ENCODE measurements at places on chromosomes 6 and 20.

- no peak for DNase-seq
Measured at GRCh38 chr6:161686655-161687054, 412.8 kb upstream of the AGPAT4 start.

- peak; percentile 70 for DNase-seq
Measured at GRCh38 chr6:75204959-75205775, 686 bp downstream of the COL12A1 start.

DNA sequence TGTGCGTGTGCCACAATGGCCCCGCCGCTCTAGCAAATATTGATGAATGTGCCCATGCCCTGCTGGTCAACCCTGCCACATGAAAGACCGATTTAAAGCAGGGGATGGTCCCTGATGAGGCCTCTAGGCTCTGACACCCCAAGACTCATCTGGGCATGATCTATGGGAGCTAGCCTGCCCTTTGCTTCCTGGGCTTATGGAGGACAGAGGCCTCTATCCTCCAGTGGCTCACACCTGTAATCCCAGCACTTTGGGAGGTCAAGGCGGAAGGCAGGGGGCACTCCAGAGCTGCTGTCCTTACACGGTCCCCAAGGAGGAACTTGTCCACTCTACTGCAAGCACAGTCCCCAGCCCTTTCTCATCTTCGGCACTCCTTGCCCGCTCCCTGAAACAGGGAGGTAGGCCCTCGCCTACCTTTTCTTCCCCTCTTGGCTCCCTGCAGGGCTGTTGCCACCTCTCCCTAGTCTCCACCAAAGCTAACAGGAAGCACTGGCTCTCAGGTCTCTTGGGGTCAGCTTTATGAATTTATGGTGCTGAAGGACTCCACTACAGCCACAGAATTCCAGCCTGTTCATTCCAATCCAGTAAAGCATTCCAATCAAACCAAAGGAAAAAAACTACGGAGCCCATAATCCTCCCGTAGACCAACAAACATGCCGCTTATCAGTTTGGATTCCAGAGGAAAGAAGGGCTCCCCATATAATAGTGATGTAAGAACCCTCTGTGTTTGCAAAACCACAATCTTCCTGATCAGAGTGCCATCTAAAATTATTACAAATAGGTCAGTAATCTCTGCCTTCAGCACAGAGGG is 48.7 kb upstream of the FOXQ1 start:
- no peak for DNase-seq

DNA sequence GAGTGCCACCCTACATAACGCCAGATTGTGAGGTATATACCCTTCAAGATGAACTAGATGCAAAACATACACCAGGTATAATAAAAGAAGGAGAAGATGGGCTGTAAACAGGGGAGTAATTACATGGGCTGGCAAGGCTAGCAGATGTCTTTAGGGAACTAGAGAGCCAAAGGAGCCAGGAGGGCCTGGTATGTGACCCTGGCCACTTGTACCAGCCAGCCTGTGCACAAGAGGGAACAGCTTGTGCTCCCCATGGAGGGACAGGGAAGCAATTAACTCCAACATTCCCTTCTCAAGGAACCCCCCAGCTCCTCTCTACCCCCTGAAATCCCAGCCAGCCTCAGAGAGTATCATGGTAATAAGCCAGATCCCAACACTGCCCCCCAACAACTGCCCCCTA is 139.9 kb downstream of the HIVEP2 start:
- no peak for DNase-seq

DNA sequence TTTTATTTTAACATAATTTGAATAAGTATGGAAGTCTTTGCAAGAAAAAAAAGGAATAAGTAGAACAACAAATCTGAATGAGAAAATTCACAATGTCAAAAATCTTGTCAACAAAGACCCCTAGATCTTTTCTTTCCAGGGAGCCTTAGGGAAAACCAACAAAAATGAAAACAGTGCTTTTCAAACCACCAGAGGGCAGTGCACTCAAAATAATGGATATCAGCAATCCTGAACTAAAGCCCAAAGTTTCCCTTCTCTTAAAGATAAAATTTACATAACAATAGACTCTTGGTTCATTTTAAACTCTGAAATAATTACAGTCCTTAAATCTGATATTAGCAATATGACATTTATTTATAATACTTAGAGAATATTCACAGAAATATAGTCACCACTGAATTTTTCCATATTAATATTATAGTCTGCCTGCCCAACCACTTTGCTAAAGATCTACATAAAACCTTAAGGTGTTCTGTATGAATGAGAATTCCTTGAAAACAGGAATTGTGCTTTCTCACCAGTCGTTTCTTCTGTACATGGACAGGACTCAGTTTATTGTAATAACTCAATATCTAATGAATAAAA is 105.3 kb upstream of the BMP5 start:
- DNase-seq = peak; percentile 60

GRCh38 chr6:162964488-162965140 is 236.8 kb downstream of the PACRG start:
- peak; percentile 100 for DNase-seq

GRCh38 chr6:122652431-122652830 is 42.2 kb downstream of the PKIB start:
- peak; percentile 54 for DNase-seq

DNA sequence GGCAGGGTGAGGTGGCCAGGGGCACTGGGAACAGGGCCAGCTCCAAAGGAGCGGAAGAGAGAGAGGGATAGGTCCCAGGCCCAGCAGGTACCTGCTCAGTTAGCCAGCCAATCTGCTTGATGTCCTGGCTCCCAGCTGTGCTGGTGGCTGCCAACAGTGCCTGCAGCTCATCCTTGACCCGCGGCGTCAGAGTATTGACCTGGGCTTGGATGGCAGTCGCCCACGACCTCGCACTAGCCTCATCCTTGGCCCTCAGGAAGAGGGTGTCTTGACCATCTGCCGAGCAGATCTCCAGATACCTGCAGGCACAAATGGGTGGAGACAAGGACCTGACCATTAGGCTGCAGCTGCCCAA is 11.1 kb upstream of the CDK5RAP1 start:
- no peak for DNase-seq

GRCh38 chr20:33275871-33276270 is 7.1 kb upstream of the BPIFB1 start:
- DNase-seq = no peak

Data from fibroblast of mammary gland (primary cell).